ENCODE measurements at places on chromosomes 4 and X.

DNA sequence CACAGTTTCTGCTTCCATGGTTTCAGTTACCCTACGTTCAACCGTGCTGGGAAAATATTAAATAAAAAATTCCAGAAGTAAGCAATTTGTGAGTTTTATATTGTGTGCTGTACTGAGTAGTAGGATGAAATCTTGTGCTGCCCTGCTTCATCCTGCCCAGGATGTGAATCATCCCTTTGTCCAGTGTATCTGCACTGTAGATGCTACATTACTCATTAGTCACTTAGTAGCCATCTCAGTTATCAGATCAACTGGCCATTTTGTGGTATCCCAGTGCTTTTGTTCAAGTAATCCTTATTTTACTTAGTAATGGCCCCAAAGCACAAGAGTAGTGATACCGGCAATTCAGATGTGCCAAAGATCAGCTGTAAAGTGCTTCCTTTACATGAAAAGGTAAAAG, 97.9 kb downstream of the COX18 start:
- peak; percentile 78 for DNase-seq

DNA sequence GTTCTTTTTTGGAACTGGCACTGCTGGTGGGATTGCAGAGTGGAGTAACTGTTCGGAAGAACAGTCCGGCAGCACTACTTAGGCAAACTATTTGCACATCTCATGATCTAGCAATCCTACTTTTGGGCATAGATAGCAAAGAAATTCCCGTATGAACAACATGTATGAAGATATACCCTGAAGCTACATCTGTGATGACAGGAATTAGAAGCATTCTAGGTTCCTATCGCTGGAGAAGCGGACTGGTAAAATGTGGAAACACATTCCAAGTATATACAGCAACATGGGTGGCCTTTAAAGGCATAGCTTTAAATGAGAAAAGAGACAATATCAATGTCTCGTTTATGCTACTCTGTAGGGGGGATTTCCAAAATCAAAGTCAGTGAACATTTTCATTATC, 3.1 kb downstream of the DCAF16 start:
- no peak for DNase-seq

DNA sequence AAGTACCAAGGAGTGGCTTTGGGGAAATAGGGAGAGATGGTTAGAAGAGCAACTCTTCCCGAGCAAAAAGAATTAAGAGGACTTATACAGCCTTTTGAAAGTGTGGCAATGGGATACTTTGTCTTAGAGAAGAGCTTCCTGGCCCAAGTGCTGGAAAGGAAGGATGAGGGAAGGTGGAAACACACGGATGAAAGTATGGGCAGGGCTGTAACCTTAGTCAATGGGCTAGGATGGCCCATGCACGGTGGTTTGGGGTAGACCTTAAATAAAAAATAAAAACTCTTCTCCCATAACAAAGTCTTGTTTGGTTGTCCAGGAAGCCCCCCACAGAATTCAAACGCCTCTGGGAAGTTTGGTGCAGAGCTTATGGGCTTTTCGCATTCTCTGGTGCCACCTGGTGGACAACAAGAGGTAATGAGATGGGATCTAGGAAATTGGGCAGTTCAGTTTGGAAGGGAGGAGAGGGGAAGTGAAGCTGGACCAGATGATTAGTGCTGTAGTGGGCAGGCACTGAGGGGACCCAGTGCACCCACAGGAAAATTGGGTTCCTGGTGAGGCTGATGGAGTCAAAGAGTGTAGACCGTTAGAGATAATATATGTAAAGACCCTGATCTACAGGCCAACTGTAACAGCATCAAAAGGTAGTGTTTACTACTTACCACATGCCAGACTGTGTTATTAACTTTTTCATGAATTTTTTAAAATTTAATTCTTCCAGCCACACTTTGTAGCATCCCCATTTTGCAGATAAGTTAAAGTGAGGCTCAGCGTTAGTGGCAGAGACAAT, 13.8 kb upstream of the ENOX2 start:
- peak; percentile 21 for DNase-seq

DNA sequence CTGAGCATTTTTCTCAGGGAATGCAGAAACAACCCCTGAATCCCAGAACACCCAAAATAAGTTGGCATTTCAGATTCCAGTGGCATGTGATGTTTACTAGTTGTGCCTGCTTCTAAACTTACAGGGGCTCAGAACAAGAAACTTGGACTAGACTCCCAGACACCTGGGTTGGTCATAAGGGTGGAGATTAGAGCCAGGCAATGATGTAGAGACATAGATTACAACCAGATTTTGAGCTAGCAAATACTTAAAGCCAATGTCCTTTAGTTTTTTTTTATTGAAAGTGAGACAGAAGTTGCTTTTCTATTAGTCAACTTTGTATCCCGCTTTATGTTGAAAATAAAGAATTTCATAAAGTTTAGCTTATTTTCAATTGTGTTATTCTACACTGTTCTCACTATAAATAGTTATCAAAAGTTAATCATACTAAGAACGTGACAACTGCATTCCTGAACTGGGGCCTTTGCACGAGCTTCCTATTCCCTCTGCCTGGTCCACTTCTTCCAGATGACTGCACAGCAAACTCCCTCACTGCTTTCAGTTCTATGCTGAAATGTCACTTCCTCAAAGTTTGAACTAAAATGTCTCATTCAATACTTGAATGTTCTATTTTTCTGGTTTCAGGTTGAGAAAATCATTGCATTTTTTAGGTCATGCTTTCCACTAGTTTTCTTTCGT, 224.7 kb upstream of the PPP1R2C start:
- DNase-seq, result peak; percentile 8

DNA sequence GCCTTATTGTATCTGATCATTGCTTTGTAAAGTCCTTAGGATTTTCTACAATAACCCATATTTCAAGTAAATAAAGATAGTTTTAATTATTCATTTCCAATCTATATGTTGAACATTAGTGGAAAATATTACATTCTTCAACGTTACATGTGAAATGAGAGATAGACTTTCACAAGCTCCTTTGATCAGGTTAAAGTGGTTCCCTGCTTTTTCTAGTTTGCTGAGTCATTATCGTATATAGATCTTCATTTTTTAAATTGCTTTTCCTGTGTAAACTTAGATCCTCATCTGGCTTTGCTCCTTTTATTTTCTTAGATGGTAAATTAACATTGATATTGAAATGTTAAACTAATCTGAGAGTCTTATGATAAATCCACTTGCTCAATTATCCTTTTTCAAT, 599.0 kb downstream of the TRAM1L1 start:
- no peak for DNase-seq

DNA sequence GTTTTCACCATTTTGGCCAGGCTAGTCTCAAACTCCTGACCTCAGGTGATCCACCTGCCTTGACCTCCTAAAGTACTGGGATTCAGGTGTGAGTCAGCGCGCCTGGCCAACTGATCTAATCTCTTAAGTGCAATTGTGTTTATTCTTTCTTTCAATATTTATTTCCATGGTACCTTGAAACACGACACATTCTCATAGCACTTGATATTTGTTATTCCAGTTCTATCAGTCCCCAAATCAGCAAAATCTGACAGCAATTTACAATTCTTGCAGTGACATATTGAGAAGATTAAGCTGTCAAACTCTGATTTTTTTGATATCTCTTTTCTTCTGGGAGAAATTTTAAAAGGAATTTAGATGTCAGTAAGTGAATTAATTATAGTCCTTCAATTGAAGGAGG, 218.1 kb upstream of the FAT4 start:
- no peak for DNase-seq

DNA sequence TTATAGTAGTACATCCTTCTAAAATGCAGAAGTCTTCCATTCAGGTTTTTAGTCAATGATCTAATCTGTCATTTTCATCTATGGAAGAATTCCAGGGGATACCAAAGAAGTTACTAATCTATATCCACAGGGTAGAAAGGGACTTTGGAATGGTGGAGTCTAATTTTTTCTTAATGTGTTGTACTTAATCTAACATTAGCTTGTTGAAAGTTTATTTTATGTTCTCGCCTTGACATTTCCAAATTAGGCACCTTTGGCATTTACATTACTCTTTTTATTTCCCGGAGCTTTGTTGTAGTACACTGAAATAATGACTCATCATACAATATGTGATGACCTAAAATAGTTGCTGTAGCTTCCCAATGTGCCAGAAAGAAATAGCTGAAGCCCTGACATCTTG, 91.5 kb downstream of the HTR2C start:
- DNase-seq, result no peak

DNA sequence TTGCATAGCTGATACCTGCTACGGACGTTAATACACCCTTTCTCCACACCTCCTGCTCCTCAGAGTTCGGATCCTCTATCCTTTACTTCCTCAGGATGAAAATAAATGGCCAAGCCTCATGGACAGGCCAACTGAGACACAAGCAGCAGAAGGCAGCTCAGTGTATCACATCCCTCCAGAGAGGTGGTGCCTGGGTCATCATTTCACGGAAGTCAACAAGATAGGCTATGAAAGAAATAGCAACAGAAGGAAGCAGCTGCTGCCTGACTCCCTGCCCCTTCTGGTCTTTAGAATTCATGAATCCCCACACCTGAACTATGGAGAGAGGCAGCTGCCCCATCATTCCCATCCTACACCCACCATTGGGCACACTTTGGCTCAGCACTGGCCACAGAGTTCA, 267.1 kb upstream of the ETNPPL start:
- no peak for DNase-seq

DNA sequence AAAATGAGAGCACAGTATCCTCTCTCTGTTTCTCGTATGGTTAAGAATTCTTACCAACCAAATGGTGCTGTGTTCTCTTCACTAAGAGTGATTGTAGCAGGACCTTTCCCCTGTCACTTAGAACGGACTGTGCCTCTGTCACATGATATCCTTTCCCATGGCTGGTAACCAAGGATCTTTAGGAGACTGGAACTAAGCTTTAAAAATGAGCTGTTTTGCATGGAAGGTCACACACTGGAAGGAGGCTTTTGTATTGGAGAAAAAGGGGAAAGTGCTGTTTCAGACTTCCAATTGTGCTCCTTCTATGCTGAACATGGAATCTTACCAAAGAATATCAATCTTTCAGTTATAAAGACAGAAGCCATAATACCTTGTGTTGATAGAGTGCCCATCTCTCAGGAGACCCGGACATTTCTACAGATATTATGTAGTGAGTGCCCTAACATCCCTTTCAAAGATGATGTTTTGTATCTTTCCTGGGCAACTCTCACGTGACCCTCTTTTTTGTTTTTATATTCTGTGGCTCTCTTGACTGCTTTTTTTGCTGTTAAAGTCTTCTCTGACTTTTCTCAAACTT, 148.6 kb downstream of the SLC4A4 start:
- DNase-seq, result no peak

DNA sequence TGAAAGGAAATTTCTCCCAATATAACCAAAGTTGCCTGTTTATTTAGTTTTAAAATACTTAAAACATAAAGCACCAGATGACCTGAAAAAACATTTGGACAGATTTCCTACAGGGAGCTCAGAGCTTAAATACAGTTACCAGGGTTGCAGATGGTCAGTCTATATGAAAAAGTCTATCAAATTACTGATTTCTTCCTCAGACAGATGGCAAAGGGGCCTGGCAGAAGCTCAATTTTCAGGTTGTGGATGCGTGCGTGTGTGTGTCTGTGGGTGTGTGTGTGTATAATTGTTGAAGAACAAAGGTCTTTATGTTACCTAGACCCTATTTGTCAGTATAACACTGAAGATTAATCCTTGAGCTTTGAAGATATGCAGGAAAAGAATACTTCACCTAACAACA, 169.4 kb downstream of the MAD2L1 start:
- DNase-seq, result no peak

DNA sequence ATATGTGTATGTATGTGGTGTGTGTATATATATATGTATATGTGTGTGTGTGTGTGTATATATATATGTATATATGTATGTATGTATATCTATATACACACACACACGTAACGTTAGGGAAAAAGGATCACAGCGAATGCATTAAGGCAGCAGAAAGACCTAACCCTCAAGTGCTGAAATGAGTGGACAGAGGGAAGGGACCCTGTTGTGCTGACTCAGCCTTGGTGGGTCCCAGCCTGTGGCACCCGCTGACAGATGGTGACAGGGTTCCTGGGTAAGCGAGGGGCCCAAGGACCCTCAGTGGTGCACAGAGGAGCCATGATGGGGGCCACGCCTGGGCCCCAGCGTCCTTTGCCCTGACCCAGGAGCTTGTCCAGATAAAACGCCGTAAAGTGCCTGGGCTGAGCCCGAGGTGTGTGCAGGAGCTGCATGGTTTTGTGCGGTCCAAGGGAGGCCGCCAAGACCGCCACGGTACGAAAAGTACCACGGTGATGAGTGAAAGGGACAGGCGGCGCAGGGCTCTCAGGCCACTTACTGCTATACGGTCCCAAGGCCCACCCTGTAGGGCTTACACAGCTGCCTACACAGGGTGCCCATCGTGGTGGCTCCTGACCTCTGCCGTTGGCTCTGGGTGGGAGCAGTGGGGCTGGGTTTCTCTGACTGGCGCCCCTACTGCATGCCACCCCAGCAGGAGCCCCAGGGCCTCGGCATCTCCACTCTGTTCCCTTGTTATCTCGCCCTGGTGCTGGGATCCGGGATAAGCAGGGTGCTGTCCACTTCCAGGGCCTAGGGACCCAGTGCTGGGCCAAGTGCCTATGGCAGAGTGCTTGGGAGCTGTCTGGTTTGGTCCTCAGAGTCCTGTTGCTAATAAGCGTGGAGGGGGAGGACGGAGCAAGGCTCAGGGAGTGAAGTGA, 10.0 kb downstream of the SH3BP2 start:
- DNase-seq, result no peak

- no peak for DNase-seq
These were observed 8.0 kb upstream of the HNRNPD start for GRCh38 chr4:82381661-82382296.

- DNase-seq, result peak; percentile 7
These were observed at the start of gene ETNPPL for GRCh38 chr4:108762559-108763225. TSS of gene ETNPPL (minus strand) at chr4:108763053. CDS start at chr4:108762898, 155 bp downstream.

- peak; percentile 81 for DNase-seq
These were observed 132.2 kb upstream of the KIT start for GRCh38 chr4:54525602-54526001.

DNA sequence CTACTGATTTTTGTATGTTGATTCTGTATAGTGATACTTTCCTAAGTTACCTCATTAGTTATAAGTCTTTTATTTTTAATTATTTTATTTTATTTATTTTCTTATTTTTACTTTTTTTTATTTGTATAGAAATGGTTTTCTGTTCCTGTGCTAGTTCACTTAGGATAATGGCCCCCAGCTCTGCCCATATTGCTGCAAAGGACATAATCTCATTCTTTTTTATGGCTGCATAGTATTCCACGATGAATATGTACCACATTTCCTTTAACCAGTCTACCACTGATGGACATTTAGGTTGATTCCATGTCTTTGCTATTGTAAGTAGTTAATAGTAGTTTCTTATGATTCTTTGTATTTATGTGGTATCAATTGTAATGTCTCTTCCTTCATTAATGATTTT, 31.5 kb upstream of the GK2 start:
- no peak for DNase-seq

GRCh38 chrX:29299684-29300083, 712.4 kb downstream of the IL1RAPL1 start:
- no peak for DNase-seq

- no peak for DNase-seq
These were observed 403 bp upstream of the LGI2 start for GRCh38 chr4:25031077-25031621.

DNA sequence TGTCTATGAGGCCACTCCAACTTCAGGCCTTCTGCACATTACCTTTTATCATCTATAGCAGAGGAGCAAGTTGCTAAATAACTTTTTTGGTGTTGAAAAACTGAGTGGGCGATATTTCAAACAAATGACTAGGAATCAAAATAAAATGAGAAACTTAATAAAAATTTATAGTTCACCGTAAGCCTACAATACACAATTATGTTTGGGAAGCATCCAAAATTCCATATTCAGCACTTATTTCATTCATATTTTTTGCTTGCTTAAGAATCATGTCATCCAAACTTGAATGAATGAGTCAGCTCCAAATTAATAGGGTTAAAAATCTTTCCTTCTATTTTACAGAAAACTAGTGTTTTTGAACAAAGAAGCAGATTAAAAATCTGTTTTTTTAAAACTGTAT, 119.1 kb downstream of the SH3RF1 start:
- DNase-seq, result no peak
